D721Med (cell line): ENCODE measurements at places on chromosomes 1 and 21.

DNA sequence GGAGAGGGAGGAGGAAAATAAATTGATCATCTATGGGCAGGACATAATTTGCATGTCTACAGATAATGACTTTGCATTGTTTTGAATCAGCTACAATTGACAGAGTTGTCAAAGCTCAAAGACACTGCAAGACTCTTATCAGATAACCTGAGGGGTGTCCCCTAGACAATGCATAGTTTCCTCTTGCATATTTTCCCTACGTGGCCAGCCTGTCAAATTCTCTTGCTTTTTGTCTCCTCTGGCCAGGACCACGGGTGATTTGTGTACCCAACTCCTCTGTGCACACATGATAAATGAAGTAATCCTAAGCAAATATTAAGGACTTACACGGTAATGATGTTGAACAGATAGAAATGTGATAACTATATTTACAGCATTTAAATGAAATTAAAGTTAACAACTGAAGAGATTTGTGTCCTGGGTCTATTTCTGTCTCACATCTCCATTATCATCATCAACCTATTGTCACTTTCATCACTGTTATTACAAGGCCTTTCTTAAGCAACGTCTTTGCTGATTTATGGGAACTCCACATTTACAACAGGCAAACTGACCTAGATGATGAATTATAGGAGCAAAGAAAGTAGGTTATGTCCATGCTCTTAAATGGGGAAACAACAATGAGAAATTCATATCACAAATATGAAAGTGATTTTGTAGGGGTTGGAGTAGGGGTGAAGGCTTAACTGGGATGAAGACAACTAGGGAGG lies 18.8 kb downstream of the BATF3 start:
- no peak for DNase-seq

DNA sequence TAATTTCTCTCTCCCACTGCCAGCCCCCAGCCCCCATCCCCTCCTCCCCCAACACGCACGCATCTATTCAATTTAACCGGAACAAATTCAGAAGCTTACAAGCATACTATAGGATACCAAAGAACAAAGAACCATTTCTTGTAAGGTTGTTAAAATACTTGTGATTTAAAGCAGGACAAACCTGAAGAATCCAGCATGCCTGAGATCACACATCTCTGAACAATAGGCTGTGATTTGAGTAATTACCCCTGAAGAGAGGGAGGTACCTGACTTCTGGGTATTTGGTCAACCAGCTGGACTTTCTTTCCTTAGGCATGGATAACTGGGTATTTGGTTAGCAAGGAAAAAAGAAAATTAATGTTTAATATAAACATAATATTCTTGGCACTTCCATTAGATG lies 105.1 kb downstream of the NMNAT2 start:
- no peak for DNase-seq

- no peak for DNase-seq
These were observed 4.3 kb upstream of the TEDDM1 start for GRCh38 chr1:182404781-182405180.

GRCh38 chr1:234484991-234485739 lies 6.2 kb upstream of the TARBP1 start:
- no peak for DNase-seq

GRCh38 chr1:157403203-157403602 lies 149.1 kb downstream of the FCRL5 start:
- DNase-seq: no peak

DNA sequence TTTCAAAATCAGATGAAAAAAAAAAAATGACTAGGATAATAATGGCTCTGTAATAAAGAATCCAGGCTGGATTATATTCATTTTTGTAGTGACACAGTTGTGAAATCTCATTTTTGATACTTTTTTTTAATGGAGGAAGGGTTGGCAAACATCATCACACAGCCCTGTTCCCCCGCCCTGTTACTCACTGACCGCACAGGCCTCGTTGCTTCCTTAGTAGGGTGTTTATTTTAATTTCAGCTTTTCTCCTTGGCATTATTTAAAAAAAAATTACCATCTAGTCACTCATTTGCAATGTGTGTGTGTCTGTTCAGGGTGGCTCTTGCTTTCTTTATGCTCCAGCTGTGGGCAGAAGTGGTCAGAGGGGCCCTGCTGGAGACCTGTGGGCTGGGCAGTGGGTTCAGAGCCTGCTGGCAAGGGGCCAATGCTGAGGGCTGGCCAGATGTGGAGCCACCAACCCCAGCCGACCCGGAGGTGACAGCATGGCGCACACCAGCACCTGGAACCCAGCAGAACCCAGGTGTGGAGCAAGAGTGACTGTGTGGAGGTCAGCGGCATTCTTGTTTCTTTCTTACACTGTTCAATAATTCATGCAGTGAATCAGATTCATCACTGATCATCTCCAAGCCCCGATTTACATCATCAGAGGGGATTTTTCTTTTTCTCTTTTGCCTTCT lies 44.6 kb downstream of the ZSCAN20 start:
- DNase-seq: no peak

- no peak for DNase-seq
These were observed 13.2 kb downstream of the ITPKB start for GRCh38 chr1:226725897-226726267.

- peak; percentile 61 for DNase-seq
These were observed 8.7 kb downstream of the UBE2G2 start for GRCh38 chr21:44792702-44793591.

DNA sequence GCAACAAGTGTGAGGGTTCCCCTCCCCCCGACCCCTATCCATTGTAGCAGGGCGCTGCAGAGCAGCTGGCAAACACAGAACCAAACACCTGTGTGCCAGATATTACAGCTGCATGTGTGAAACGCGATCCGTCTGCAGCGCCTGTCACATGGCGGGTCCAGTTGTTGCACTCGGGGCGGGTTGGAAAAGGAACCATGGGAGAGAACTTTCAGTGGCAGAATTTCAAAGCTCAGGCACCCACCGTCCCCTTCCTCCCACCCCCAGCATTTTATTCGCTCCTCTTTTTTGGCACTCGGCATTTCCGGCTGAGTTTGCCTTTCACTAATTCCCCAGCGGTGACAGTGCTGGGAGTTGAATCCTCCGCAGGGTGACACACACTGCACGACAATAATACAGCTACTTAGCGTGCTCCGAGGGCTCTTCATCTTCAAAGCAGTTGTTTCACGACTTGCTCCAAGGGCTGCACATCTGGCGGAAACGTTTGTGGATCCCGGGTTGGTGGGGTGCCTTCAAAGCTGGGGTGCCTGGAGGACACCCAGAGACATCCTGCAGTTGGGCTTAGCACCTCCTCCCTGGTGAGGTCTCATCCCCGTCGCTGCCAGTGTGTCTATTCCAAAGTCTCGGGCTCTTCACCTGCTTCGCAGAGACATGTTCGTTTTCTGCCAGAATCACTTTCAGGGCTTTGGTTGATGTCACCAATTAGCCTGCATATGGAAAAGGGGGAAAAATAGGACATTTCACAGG lies 180.7 kb downstream of the ZBTB18 start:
- DNase-seq: no peak

DNA sequence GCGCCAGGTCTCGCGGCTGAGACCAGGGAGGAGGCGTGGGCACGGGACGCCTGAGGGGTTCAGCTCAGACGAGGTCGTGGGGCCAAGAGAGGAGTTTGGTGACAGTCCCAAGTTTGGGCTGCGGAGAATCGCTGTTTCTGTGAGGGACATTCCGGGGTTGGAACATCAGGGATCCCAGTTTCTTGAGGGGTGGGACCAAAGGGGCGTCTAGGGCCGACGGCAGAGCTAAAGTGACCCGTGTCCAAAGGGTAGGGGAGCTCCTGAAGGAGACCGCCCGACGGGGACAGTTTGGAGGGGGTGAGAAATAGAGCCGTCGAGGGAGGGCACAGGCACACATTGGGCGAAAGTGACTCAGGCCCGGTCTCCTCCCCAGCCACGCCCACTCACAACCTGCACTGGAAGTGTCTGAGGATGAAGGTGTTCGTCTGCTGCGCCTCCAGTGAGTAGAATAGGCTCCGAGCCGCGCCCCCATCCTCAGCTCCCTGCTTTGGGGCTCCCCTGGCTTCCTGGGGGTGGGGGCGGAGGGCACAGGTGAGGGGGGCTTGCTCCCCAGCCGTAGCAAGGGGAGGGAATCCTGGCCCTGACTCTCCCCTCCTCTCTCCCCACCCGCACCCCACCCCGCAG lies 7.0 kb downstream of the EFNA3 start:
- DNase-seq: no peak

DNA sequence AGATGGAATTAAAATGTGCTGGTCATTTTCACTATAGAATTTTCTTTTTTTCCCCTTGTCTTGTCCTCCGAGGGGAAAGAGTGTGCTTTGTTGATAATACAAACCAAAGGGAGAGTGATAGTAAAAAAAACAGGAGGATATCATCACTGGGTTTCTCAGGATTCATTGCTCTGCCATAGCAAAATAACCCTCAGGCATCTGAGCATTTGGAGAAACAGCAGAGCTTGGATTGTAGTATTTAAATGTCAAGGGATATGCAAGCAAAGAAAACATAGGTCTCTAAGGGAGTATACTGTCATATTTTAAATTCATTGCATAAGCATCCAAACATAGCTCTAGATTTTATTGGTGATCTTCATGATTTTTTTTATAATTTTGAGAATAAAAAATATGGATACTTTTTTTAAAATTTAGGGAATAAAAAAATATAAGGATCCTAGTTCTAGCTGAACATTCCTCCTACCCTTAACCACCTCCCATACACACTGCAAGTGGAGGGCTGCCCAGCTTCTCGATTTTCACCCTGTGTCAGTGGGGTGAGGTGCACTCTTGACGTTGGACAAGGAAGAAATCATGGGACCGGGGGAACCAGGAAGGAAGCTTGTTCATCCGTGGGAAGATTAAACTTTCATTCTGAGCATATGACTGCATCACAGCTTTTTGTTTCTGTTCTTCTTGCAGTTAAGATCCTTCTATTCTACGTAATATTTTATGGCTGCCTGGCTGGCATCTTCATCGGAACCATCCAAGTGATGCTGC lies 4.4 kb downstream of the ATP1B1 start:
- DNase-seq: no peak

DNA sequence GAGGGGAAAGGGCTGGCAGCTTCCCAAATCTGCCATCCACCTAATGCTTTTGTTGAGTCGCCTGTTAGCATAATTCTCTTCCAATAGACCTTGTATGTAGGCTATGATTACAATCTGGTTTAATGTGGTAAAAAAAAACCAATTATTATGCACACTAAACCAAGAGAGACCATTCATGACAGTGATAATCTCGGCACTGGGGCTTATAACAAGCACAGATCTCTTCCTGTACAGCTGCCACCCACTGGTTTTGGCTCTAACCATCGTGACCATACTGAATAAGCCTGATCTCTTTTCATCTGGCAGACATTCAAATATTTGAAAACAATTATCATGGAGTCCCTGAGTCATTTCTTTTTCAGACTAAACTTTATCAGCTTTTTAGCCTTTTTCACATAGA lies 12.0 kb upstream of the SYT14 start:
- no peak for DNase-seq

DNA sequence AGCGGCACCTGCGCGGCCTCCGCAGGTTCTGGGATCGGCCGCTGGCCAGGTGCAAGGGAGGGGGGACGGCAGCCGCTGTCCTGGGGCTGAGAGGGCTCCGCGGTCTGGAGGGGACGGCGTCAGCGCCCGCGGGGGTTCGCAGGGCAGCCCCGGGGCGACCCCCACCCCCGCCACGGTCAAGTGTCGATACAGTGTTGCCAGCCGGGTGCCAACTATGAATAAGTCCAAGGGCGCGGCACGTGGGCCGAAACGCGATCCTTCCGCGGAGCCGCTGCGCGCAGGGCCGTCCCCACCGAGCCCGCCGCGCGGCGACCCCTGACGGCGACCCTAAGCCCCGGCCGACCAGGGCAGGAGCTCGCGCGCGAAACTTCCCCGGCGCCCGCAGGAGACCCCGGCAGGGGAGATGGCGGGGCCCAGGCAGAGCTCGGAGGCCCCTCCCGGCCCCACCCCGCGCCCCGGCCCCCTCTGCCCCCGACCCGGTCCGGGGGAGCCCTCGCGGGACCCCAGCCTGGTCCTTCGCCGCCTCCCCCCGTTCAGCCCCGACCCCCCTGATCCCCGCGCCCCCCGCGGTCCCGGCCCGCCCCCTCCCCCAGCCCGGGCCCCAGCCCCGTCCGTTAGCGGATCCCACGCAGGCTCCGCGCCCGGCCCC lies 586 bp upstream of the AGPAT3 start:
- no peak for DNase-seq

- no peak for DNase-seq
These were observed 38.7 kb downstream of the SNX7 start for GRCh38 chr1:98700228-98700627.

DNA sequence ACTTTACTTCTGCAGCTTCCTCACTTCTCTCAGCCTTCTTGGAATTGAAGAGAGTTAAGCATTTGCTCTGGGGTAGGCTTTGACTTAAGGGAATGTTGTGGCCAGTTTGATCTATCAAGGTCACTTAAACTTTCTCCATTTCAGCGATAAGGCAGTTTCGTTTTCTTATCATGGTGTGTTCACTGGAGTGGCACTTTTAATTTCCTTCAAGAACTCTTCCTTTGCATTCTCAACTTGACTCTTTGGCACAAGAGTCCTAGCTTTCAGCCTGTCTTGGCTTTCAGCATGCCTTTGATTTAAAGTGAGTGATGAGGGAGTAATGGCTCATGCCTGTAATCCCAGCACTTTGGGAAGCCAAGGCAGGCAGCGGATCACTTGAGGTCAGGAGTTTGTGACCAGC lies 38.7 kb downstream of the HS2ST1 start:
- no peak for DNase-seq

- peak; percentile 67 for DNase-seq
These were observed 122.2 kb downstream of the KCNN3 start for GRCh38 chr1:154747740-154748404.
